Memory B cell (primary cell): ENCODE measurements at places on chromosomes 7 and 10.

GRCh38 chr7:1743481-1744230 lies 73.6 kb downstream of the ELFN1 start:
- no peak for DNase-seq

DNA sequence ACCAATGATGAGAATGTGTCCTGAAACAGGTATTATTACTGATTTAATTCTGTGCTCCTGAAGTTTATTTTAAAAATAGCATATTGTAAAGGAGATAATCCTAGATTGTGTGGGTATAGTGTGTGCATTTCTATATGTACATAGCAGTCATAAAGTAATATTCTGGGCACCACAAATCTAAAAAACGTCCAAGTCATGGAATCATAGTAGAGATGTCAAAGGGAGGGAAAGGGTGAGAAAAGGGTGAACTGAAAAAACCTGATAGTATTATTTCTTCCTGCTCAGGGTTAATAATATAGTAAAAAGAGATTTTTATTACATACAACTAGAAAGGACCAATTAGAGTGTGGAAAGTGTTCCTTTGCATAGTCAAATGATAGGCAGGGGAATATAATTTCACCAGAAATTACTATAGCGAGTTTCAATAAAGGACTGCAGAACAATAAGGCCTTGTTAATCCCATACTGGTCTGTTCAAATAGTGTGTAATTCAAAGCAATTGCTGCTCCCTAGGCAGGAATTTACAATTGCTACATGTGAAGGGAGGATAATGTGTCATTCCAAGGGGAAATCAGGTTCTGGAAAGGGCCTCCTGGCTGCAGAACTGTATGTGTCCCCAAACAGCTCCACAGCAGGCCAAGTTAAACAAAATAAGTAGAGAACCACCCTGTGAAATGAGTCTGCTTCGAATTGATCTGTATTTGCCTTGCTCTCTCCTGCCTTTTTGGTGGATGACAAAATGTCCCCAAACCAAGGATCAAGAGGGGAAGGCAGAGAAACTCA lies 42.5 kb upstream of the KMT2E start:
- no peak for DNase-seq

- no peak for DNase-seq
Observed at GRCh38 chr10:114367351-114368056, 36.8 kb downstream of the AFAP1L2 start.

- no peak for DNase-seq
Observed at GRCh38 chr7:31500656-31501055, 13.2 kb upstream of the ITPRID1 start.

DNA sequence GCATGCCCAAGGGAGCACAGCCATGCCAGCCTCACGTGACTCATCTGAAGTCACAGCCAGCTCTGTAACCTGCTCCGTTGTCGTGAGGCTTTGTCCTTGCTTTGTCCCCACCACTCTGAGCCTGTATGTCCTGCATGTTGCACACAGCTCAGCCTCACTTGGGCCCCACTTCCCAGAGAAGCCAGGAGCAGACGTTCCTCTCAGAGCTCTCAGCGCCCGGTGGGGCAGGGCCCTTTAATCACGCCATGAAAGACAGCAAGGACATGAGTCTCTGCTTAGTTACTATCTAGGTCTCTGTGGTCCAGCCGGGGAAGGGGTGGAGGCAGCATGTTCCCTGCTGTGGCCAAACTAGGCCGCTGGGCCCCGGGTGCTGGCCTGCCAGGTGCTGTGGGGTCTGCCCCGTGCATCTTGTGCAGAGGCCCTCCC lies 127.4 kb upstream of the FAM20C start:
- DNase-seq: no peak
